Activated gamma-delta T cell treated with Interleukin-2 at 50 U/mL for 16 hours (primary cell): ENCODE measurements at places on chromosomes 4 and X.

GRCh38 chr4:77147079-77147782 is 9.8 kb upstream of the CCNG2 start:
- DNase-seq = no peak

- DNase-seq = no peak
Measured at GRCh38 chrX:21004835-21005234, 369.4 kb upstream of the CNKSR2 start.

DNA sequence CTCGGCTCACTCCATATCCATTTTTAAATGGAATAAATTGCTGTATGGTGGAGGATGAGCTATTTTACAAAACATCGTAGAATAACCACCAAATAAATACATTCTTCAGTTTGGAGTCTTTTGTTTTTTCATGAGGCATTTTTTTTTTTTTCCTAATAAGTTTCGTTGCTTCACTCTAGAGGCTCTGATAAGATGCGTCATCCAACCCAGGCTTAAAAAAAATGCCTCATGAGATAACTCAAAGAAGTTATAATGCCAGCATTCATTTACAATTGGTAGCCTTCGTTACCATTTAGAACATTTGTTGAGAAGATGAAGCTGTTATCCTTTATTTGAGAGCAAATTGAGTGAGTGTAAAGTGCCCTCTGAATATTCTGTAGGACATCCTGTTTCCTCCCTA is 172.2 kb upstream of the CENPE start:
- no peak for DNase-seq

- DNase-seq = no peak
Measured at GRCh38 chr4:158816955-158817354, 48.1 kb downstream of the FNIP2 start.

DNA sequence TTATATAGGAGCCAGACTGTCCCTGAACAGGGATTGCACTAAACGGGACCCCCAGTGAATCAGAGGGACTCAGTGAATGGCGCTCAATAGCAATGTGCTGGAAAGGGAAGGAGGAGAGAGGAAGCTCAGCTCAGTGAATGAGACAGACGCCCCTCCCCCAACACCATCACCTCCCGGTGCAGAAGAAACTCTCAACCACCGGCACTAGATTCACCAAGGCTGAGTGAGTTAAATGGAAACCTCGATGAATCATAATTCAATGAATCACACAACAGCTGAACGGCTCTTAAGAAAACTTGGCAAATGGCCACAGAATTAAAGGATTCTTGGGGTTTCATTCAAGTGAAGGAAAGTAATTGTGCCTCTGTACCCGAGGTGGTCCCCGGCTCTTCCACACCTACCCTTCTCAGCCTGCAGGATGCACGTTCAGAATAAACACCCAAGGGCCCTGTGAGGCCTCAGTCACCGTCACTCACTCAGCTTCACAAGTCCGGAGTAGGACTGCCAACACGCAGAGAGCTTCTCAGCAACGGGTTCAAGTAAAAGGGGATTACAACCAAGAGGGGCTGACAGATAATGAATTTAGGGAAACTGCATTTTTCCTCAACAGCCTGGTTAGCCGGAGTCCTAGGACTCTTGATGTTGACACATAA is 29.3 kb downstream of the CRMP1 start:
- DNase-seq = no peak

- DNase-seq = no peak
Measured at GRCh38 chr4:140790171-140790570, 34.0 kb upstream of the TBC1D9 start.

DNA sequence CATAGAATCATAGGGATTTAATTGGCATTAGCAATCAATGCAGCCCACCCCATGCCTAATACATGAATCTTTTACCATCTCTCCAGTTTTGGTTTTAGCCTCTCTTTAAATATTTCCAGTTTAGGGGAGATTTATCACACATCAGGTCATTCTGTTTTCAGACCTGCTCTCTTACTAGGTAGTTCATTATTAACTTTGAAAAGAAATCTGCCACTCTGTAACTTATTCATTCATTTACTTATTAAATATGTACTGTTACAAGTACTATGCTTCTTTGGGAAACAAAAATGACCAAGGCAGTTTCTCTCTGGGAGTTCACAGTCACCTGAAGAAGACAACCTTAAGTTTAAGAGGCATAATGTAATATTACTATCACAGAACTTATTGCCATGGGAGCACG is 62.1 kb downstream of the USO1 start:
- no peak for DNase-seq

- peak; percentile 67 for DNase-seq
Measured at GRCh38 chr4:985123-985830, 1.6 kb upstream of the IDUA start.

GRCh38 chrX:32576885-32577284 is 634.5 kb downstream of the DMD start:
- no peak for DNase-seq

DNA sequence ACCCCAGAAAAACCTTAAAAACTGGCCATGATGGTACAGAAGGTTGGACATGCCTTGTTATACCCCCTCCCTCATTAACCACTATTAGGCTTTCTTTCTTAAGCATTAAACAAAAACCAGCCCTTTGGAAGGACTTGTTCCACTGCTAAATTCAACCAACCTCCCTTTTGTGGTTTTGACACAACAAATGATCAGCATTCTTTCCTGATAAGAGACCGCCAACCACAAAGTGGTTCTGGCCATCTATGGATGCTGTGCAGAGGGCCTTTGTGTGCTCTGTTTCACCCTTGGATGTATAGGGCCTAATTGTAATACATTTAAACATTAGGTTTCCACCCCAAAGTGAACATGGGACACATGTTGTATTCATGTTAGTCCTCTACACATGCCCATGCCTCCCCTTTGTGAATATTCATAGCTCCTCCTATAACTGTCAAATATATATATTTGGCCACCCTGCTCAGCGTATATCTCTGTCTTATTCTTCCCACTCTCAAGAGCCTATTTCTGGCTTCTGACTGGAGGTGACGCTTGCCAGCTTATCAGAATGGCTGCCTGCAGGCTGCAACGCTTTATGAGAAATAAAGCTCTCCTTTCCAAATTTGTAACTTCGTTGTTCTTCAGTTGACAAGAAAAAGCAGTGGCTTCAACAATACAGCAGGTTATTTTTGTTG is 126.6 kb downstream of the NPNT start:
- no peak for DNase-seq

DNA sequence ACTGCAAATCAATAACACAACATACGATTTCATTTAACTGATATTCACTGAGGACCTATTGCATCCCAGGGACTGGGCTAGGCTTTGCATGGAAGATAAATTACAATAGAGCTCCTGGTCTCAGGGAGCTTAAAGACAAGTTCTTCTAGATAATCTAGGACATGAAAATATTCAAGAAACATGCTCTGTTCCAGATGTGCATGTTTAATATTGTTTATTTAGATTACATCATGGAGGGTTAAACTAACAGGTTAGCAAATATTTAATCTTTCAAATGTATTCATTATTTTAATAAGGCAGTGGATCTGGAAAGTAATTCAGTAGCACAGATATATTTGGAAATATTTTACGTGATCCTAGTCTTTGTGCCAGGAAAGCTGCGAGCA is 2430.3 kb downstream of the PCDH7 start:
- no peak for DNase-seq

- no peak for DNase-seq
Measured at GRCh38 chr4:188107931-188108843, 1.2 kb downstream of the TRIML2 start.

DNA sequence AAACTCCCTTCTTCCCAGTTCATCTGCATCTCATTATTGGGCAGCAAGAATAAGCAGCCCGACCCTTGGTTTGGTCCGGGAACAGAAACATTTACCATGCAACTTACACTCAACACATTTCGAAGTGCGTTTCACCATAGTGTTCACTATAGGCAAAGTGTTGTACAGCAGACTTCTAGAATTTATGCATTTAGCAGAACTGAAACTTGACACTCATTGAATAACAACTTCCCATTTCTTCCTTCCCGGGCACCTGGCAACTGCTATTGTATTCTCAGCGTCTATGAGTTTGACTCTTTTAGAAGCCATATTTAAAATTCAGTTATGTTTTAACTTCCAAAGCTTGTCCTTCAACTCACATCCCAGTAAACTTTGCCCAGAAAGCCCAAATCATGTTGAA is 840.6 kb downstream of the NLGN4X start:
- no peak for DNase-seq

- no peak for DNase-seq
Measured at GRCh38 chrX:149629730-149630387, 1.7 kb downstream of the TMEM185A start.

DNA sequence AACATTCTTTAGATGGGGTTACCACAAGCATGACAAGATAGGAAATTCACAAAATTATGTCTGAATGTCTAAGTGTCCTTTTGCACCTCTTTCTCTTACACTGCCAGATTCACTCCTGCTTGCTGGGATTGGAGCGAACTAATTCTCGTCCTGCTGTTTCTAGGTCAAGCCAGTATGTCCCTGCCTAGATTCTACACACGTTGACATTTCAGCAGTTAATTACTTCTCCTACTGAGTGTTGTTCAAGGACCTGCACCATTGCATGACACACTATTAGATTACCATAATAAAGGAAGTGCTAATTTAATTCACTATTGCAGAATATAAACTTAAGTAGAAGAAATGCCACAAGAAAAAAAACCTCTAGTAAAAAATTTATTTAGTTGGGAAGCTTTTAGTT is 1911.7 kb downstream of the PCDH7 start:
- DNase-seq = no peak

- DNase-seq = no peak
Measured at GRCh38 chr4:18578307-18578706, 556.8 kb upstream of the LCORL start.
